Bronchus fibroblast of lung (primary cell): ENCODE measurements at places on chromosomes 4 and X. TPM values are rescaled to one million over a fixed set of nuclear protein-coding genes. Genes with fewer than 3 reads are reported as not detected.

CRMP1 gene
- 2.1 and 2.5 TPM in 2 replicates for total RNA-seq

GPC4 gene
- total RNA-seq: 0.34 and 0.74 TPM in 2 replicates

UCP1 gene
- not detected in 2 replicates for total RNA-seq

FRMD7 gene
- not detected in 2 replicates for total RNA-seq

MAGEC1 gene
- total RNA-seq: not detected in 2 replicates

F8A3 gene
- 4.4 and 6.1 TPM in 2 replicates for total RNA-seq

CT55 gene
- not detected in 2 replicates for total RNA-seq

FAM9A gene
- total RNA-seq: not detected in 2 replicates

FAT4 gene
- total RNA-seq: 7.9 and 8.0 TPM in 2 replicates

CPE gene
- 10.7 and 11.6 TPM in 2 replicates for total RNA-seq

MAD2L1 gene
- total RNA-seq: 23.5 and 27.2 TPM in 2 replicates

HMGN5 gene
- total RNA-seq: 0.17 and 0.45 TPM in 2 replicates

MAGEB10 gene
- not detected in 2 replicates for total RNA-seq

NSUN7 gene
- 0.67 and 0.74 TPM in 2 replicates for total RNA-seq

MAGEA3 gene
- not detected in 2 replicates for total RNA-seq

VCX gene
- not detected in 2 replicates for total RNA-seq

CNKSR2 gene
- 0.34 and 1.0 TPM in 2 replicates for total RNA-seq

FGD1 gene
- total RNA-seq: 10.4 TPM in 2 replicates

MND1 gene
- 8.5 and 15.0 TPM in 2 replicates for total RNA-seq

TEX13B gene
- total RNA-seq: not detected in 2 replicates

UGDH gene
- total RNA-seq: 94.7 and 96.3 TPM in 2 replicates

HSFX4 gene
- not detected in 2 replicates for total RNA-seq

MEPE gene
- not detected in 2 replicates for total RNA-seq

CLIC2 gene
- 0.17 TPM in 1 of 2 replicates, not detected in the other for total RNA-seq

GSX2 gene
- total RNA-seq: not detected in 2 replicates

NSG1 gene
- 0.59 and 0.84 TPM in 2 replicates for total RNA-seq

CXCL6 gene
- total RNA-seq: 1.0 and 2.5 TPM in 2 replicates

NCAPG gene
- 28.2 and 42.7 TPM in 2 replicates for total RNA-seq

DGKK gene
- total RNA-seq: not detected in 2 replicates

WNK3 gene
- total RNA-seq: 0.45 and 0.50 TPM in 2 replicates

FAM53A gene
- 1.5 and 5.7 TPM in 2 replicates for total RNA-seq

CDX4 gene
- total RNA-seq: not detected in 2 replicates

TMEM271 gene
- total RNA-seq: not detected in 2 replicates

RXFP1 gene
- 0.15 TPM in 1 of 2 replicates, not detected in the other for total RNA-seq

RWDD4 gene
- total RNA-seq: 19.5 and 25.6 TPM in 2 replicates

F8A1 gene
- 1.5 and 2.4 TPM in 2 replicates for total RNA-seq

SPANXN1 gene
- not detected in 2 replicates for total RNA-seq

ARAP2 gene
- total RNA-seq: 0.30 and 0.34 TPM in 2 replicates

FGB gene
- not detected in 2 replicates for total RNA-seq

TMPRSS11B gene
- not detected in 2 replicates for total RNA-seq

SETD7 gene
- 20.2 and 25.9 TPM in 2 replicates for total RNA-seq

SEPTIN6 gene
- total RNA-seq: 11.3 and 11.9 TPM in 2 replicates

CTSO gene
- total RNA-seq: 6.4 and 9.2 TPM in 2 replicates

CYP2U1 gene
- total RNA-seq: 5.2 and 7.1 TPM in 2 replicates

BCAP31 gene
- 84.3 and 104 TPM in 2 replicates for total RNA-seq

ADAD1 gene
- not detected in 2 replicates for total RNA-seq

SHISA3 gene
- 2.2 and 2.7 TPM in 2 replicates for total RNA-seq

ADGRG2 gene
- total RNA-seq: under 0.01 TPM in 2 replicates

VCX3B gene
- total RNA-seq: not detected in 2 replicates

USP9X gene
- total RNA-seq: 26.6 and 27.9 TPM in 2 replicates

COL25A1 gene
- total RNA-seq: under 0.01 and 0.17 TPM in 2 replicates

CPZ gene
- total RNA-seq: 0.50 and 0.74 TPM in 2 replicates

ANXA10 gene
- total RNA-seq: 0.30 and 0.50 TPM in 2 replicates

PITX2 gene
- total RNA-seq: 0.30 and 0.67 TPM in 2 replicates

TSPYL2 gene
- 8.8 and 9.9 TPM in 2 replicates for total RNA-seq

MAEA gene
- total RNA-seq: 71.2 and 73.8 TPM in 2 replicates

POU4F2 gene
- not detected in 2 replicates for total RNA-seq

ENPEP gene
- total RNA-seq: under 0.01 and 0.15 TPM in 2 replicates
